ENCODE measurements at places on chromosomes 6 and 20.

- no peak for DNase-seq
Measured at GRCh38 chr6:41228096-41228495, at the start of gene TREML4. Gene TREML4, plus strand, starts transcription at chr6:41228349. Its CDS starts 79 bp downstream, at chr6:41228428.

GRCh38 chr6:18985061-18985460 lies 597.9 kb downstream of the RNF144B start:
- DNase-seq, result no peak

DNA sequence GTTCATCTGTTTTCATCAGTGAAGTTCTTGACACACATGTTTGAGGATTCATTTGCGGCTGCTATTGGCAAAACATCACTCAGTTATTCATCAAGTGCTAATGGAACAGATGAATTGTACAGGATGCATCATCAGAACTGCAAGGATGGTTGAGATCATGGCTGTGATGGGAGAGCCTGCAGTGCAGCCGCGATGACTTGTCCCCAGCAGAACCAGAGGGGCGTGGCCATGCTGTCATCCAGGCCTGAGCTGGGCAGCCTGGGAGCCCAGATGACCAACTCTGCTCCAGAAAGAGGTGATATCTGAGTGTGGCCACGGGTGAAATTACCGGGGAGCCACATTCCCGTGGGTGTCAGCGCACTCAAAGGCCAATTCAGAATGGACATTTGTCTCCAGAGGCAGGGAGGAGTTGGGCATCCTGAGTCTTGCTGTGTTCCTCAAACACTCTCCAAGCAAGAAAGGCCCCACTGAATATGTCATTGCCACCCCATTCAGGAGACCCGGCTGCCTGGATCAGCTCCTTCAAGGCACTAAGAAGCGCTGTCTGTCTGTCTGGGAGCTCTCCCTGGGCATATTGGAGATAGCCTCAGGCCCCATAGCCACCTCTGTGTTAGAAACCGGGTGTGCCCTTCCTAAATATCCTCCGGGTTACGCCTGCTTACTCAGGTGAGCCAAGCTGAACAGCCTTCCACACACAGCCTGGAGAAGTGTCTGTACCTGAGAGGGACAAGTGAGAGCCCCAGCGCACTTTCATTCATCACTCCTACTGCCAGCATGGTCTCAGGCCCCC lies 66.7 kb downstream of the SYNDIG1 start:
- no peak for DNase-seq

- DNase-seq, result no peak
Measured at GRCh38 chr6:117506907-117507306, 24.4 kb downstream of the DCBLD1 start.

- peak; percentile 16 for DNase-seq
Measured at GRCh38 chr6:153625089-153625488, 414.0 kb upstream of the OPRM1 start.

GRCh38 chr20:33177866-33178265 lies 9.9 kb downstream of the BPIFA2 start:
- no peak for DNase-seq

DNA sequence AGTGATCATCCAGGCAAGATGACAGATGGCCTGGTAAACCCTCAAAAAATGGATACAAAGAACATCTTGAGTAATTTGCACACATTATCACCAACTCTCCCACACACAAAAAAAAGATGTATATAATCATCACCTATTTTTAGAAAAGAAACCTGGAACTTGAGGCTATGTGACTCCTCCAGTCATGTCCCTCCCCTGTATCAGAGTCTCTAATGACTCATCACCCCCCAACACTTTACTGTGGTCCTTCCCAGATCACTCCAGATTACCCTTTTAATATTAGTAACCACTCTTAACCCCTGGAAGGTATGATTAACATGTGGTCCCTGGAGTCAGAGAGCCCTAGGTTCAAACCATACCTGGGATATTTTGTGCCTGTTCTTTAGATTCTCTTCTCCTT lies 144.8 kb downstream of the ZNF217 start:
- DNase-seq, result no peak

- no peak for DNase-seq
Measured at GRCh38 chr20:51097351-51098120, 74.6 kb upstream of the KCNG1 start.

- no peak for DNase-seq
Measured at GRCh38 chr6:128062882-128063603, 162.2 kb upstream of the THEMIS start.

GRCh38 chr6:143882401-143882930 lies 18.2 kb downstream of the ZC2HC1B start:
- DNase-seq, result no peak

DNA sequence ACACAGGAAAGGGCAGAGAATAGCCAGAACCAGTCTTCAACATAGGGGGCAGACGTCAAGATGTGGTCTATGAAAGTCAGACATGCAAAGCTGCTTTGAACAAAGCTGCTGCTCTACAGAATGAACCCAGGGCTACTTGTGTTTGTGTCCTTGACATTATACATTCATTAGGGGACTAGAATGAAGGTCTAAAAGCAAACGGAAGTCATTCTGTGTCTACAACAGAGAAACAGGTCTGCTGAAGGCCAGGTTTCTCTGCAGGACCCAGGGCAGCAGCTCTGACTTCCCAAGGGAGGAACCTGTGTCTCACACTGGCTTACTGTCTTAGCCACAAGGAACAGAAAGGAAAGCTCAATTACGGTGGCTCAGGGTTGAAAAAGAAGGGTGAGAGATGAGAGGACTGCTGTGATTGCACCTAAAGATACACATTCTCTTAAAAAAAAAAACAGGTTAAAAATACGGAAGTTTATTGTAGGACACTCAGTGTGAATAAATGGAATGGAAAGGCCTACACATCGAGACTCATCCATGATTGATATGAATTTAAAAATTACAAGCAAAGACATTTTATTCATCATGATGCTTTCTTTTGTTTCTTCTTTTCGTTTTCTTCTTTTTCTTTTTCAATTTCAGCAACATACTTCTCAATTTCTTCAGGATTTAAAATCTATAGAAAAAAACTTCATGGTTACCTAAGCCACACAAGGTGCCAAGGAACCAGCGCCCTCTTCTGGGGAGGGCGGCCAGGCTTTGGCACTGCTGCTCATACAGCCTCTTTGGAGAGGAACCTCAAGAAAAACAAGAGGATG lies 6.7 kb downstream of the PSMA7 start:
- DNase-seq, result peak; percentile 57

DNA sequence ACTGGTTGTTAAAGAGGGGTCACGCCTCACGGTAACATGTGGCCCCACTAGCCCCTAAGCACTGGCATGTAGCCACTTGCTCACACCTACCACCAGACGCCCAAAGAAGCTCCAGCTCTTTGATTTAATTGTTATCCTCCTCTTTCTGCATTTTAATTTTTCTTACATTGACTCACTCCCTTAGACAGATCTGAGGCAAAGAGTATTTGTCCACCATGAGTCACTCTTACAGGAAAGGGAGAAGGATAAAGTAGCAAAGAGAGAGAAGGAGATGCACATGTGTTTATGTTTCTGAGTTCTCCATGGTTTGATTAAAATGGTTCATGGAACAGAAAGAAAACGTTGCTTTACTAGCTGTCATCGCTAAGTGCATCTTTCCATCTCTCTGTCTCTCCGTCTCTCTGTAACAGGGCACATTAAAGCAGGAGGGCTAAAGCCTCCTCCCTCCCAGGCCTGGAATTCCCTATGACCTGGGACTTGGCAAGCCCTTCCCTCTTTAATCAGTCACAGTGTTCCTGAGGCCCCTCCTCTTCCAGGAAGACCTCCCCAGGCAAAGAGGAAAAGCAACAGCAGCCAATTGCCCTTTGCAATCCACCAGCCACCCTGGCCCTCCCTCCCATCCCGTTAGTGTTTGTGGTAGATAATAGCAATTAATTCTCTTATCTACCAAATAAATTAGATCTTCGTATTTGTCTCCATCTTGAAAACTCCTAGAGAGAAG lies 112.8 kb upstream of the TSHZ2 start:
- DNase-seq, result peak; percentile 23

- DNase-seq, result no peak
Measured at GRCh38 chr6:117165911-117166499, 99.4 kb upstream of the VGLL2 start.

DNA sequence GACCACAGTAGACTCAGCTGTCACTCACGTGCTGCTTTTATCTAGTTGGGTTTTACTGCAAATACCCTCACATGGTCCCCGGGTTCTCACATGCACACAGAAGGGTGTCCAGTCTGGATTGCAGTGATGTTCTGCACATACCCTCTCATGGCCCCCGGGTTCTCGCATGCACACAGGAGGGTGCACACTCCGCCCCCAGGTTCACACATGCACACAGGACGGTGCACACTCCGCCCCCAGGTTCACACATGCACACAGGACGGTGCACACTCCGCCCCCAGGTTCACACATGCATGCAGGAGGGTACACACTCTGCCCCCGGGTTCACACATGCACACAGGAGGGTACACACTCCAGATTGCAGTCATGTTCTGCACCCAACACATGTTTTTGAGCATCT lies 224.3 kb downstream of the ERMARD start:
- no peak for DNase-seq

DNA sequence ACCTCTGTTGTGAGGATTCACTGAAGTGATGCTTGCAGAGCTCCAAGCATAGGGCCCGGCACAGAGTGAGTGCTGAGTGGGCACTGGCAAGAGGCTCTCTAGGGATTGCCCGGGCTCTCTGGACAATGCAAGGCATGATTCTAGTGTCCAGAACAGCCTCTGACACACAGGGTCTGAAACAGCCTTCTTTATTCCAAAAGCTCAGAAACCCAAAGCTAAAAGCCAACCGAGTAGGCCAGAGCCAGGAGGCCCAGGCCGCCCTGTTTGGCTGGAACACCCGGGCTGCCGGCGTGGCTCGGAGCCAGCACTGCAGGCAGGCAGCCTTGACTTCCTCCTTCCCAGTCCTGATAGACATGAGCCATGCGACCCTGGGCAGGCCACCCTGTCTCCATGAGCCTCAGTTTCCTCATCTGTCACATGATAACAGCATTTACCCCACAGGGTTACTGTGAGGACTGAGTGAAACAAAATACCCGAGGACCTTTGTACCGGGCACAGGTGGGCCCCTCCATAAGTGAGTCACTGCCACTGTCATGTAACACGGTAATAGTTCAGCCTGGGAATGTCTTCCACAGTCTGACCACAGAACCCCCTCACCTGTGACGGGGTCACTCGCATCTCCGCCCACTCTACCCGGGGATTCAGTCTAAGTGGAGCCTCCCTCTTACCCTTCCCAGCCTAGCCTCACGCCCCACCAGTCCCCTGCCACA lies 51.5 kb downstream of the PTPRT start:
- no peak for DNase-seq

- DNase-seq, result no peak
Measured at GRCh38 chr6:79173378-79173777, 61.1 kb downstream of the HMGN3 start.

DNA sequence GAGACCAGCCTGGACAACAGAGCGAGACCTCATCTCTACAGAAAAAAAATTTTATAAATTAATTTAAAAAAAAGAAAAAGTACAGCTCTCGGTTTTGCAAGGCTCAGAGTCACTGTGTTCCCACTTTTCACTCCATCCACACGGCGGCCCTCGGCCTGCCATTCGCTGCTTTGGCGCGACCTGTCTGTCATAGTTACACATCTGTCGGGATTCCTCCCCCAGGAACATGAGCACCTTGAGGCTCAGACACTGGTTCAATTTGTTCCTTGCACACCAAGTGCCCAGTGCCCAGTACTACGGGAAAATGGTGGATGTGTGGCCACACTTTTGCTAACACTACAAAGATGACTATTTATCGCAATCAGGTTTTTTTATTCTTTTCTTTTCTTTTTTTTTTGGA lies 8.4 kb downstream of the CTSZ start:
- no peak for DNase-seq

DNA sequence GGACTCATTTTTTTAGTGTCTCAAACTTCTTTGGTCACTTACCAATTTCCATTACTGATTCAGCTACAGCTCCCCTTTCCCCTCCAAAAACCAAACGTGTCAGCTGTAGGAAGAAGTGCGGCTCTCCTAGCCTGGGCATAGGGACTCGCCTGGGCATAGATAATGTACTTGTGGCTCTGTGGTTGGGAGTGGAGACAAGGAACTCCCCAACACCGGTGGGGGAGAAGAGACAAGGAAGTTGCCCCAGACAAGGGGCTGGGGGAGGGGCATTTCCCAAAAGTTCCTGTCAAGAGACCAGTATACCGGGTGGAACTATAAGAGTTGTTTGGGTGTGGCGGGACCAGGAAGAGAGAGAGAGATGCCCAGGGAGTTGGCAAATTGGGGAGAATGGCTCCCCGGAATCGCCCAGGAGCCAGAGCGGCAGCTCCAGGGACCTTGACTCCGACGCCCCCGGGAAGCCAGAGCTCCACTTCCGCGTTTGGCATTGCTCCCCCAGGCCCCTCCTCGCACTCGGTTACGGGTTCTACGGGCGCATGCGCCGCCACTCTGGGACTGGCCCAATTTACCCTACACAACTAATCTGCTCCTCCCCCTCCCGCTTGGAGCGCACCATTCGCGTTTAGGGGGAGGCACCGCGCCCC lies 871 bp upstream of the ZFAND3 start:
- DNase-seq, result peak; percentile 92

All from fibroblast of the conjunctiva (primary cell).